ENCODE measurements at places on chromosomes 11 and 22.
A peak's percentile ranks its signal among the peaks of the same experiment; 100 is the strongest.

GRCh38 chr11:82996966-82997606, 74.6 kb downstream of the RAB30 start:
- no peak for DNase-seq

DNA sequence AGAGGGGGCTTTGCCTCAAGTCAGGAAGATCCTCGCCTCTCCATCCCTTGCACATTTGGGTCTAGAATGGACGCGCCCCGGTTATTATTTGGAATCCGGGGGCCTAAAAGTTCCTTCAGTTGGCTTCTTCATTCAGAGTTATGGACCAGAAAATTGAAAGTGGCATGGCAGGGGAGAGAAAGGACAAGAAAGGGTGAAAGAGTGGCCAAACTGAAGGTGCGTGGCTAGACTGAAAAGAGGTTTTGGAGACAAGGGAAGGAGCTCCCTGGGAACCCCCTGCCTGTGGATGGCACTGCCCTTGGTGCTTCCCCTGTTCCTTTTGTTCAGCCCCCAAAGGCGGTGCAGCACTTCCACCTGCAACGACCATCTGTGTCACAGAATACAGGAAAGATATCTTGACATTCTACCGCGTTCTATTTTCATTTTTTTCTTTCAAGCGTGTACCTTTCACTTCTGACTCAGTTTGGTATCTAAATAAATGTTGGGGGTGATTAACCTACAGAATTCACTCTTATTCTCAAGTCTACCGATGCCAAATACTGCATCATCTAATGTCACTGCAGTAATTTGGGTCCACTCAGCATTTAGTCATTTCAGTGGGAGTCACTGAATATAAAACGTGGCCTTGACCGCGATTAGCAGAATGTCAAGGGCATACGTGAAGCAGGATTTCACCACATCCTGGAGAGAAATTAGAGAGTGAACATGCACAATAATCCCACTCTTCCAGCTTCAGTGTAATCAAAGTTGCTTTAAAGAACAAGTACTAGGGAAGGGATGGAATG, 88.1 kb upstream of the ARHGAP32 start:
- no peak for DNase-seq

- DNase-seq: no peak
Measured at GRCh38 chr22:39144101-39144767, 8.2 kb downstream of the CBX7 start.

DNA sequence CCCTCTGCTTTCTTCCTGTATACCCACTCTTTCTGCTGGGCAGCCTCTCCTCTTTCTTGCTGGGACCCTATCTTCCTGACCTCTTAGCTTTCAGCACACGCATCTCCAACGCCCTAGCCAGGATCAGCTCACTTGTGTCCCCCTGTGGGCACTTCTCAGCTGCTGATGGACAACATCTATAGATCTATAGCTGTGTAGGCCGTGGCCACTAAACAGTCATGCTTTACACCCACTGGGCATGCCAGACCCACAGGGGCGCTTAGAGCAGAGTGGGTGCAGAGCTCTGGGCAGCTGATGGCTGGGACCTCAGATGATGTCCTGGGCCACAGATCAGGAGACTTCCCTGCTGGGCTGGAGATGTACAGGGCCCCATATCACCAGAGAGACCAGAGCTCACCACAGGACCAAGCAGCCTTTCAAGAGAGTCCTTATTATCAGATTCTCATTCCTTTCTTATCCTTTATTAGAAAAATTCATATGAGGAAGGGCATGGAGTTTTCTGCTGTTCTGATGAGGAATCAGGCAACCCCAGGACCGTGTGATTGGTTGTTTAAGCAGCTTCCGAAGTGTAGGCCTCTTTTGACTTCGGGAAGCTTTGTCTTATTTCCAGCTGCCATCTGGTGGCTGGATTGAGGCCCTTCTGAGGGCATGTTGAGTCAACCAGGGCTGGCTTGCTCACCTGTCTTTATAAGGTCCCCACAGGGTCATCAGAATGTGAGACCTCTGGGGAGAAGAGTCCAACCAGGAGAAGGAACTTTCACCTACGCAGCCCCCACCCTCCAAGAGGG, 60.5 kb downstream of the OSBP2 start:
- DNase-seq: peak; percentile 7

- DNase-seq: no peak
Measured at GRCh38 chr11:94749369-94749768, 18.8 kb upstream of the AMOTL1 start.

DNA sequence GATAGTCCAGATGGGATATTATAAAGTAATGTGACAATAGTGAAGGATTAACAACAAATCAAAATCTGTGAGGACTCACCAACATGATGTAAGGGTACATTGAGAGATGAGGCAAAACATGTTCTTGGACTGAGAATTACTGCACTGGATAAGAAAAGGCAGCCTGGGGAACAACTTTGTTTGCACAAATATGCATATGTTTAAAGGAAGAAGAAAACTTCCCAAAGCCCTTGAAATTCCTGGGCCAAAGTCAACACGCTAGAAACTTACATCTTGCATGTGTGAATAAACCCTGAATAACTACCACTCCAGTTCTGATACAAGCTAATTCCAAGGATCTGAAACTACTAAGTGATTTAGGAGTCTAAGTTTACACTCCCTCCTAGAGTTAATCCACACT, 1.1 kb downstream of the OR52A5 start:
- DNase-seq: no peak

DNA sequence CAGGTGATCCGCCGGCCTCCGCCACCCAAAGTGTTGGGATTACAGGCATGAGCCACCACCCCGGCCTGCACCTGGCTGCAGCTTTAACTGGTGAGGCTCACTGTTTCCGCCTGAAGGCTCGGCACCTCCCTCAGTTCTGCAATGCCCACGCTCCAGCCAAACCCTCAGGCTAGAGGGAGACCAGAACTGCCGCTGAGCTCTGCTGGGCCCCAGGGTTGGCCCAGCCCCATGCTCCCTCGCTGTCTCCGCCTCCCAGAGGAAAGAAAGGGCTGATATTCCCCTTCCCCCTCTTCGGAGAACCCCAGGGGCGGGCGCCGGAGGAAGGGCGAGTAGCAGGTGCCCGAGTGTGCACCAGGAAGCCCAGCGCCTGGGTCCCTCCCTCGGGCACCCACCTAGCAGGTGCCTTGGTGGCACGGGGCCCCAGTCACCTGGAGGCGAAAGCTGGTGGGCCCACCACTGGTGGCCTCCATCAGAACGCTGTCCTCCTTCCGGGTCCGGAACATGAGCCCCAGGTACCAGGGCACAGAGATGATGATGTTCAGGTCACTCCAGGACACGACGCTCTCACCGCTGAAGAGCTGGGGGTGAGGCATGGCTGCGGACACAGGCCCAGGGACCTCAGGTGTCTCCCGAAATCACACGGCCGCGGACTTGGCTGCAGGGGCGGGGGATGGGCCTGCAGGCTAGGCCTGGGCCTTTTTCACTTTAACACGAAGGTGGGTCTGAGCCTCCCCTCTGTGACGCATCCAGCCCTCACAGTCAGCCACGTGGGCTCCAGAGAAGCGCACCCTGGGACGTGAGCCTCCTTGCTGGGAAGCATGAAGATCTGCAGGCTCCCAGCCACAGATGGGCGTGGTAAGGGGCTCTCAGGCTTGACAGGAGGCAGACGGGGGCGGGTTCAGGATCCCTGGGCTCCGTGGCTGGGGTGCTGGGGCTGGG, 73.3 kb downstream of the TRMU start:
- DNase-seq: no peak

DNA sequence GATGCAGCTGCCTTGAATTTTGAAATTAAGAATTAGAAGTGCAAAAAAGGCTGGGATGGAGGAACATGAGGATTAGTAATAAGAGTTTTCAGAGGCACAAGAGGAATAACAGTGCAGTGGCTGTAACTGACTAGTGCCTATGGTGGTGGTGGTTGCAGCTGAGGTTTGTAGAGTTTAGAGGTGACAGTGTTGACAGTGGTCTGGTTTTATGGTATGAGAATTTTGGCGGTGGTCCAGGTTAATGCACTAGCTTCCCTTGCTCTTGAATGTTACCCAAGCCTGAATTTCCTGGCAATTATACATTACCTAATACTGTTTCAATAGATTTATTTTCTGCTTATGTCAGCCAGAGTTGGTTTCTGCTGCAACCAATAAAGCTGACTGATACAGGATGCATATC, 112.8 kb upstream of the C11orf87 start:
- no peak for DNase-seq

DNA sequence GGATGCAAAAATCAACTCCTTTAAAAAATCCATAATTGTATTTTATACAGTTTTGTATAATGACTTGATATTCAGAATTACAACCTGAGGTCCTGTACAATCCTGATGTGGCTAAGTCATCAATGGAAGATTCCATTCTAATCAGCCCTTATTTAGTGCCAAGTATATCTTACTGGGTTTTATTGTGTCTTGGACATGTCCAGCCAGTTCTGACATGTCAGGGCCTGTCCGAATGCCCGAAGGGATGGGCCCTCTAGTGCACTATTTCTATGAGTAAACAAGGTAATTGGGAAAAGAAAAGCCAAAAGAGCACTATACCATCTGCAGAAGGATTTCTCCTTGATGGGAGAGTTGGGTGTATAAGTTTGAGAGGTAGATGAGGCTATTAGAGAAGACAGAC, 412.9 kb downstream of the METTL15 start:
- DNase-seq: no peak

DNA sequence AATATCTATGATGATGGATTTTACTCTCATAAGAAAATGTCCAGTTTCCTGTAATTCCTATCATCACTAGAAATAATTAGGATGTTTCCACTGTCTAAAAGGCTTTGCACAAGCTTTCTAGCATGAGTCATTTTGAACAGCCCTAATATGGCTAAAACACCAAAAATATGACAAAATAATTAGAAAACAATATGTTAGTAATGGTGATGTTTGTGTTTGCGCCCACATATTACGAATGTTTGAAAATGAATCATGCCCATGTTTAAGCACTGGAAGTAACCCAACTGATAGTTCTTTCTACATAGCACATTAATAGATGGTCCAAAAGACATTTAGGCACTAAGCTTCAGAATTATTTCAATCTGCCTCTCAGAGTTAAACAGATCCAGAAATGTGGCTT, 96.0 kb downstream of the TRPC6 start:
- no peak for DNase-seq

GRCh38 chr22:37197451-37198257, 9.6 kb upstream of the C1QTNF6 start:
- DNase-seq: no peak

DNA sequence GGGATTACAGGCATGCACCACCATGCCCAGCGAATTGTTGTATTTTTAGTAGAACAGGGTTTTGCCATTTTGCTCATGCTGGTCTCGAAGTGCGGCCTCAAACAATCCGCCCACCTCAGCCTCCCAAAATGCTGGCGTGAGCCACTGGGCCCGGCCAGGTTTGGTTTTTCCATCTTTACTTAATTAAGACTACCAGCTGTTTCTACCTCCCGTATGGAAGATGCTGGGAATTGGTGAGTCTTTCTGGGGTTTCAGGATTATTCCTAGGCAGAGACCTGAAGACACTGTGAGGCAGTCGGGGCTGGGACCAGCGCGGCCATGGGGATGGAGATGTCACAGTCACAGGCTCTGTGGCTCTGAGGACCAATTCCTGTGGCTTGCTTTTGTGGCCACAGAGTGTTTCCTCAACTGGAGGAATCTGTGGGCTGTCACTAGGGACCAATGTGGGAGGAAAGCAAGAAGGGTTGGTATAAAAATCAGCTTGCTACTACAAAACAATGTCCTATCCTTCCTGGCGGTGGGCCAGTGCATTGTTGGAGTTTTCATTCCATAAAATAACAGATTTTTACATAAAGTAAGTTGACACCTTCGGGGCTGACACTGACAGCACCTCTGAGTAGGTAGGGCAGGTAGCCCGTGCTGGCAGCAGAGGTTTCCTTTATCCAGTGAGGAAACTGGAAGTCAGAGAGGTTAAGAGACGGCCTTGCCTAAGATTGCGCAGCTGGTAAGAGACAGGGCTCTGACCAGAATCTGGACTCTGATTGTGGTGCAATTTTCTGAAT, 8.4 kb upstream of the FTH1 start:
- no peak for DNase-seq

- DNase-seq: no peak
Measured at GRCh38 chr22:50516068-50516467, 8.0 kb downstream of the NCAPH2 start.

GRCh38 chr11:118933486-118933885, 7.8 kb upstream of the BCL9L start:
- no peak for DNase-seq

All from stimulated activated CD8-positive, alpha-beta memory T cell treated with anti-CD3 and anti-CD28 coated beads, Interleukin-7, amount 100 ng/mL, for 24 hours (primary cell).